ENCODE measurements at places on chromosomes 5 and 9.
A peak's percentile ranks its signal among the peaks of the same experiment; 100 is the strongest.

GRCh38 chr9:113154946-113155345 lies 4.1 kb downstream of the SLC31A2 start:
- DNase-seq = no peak

DNA sequence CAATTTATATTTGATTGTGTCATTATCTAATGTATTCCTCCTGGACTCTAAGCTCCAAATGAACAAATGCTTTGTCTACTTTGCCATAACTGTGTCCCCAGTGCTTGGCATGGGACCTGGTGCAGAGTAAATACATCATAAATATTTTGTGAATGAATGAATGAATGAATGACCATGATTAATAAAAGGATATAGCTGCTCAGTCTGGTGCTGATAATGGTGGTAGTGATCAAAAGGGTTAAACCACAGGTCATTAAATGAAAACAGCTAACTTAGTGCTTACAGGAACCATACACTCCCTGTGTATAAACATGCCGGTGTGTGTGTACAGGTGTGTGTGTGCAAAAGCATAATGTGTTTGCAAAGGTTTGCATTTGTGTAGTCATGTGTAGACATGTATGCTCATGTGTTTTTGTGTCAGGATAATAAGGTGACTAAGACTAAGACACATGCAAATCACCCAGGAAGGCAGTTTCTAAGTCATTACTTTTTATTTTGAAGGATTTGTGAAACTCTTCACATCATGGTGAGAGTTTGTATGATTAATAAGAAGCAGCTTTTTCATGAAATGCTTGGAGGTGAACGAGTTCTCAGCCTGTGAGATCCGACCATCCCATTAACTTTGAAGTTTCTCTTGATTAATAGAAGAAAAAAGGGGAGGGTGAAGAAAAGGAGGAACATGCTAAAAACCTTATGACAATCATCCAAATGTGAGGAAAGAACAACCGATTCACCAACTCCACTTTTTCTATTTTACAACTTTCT lies 24.6 kb downstream of the SPARC start:
- no peak for DNase-seq

DNA sequence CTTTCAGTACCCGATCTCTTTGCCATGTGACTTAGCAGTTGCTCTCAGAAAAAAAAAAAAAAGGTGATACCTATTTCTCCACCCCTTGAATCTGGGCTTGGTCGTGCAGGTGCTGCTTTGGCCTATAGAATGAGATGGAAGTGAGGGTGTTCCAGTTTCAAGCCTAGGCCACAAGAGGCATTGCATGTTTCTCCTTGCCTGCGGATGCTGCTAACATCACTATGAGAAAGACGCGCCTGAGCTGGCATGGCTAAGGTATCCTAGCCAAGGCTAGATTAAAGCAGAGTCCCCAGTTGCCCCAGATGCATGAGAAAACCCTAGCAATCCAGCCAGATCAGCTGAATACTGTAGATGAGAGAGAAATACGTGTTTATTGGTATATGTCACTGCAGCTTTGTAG lies 14.7 kb upstream of the CSF1R start:
- DNase-seq = no peak

- no peak for DNase-seq
Observed at GRCh38 chr9:33248606-33249005, 8.6 kb downstream of the SPINK4 start.

DNA sequence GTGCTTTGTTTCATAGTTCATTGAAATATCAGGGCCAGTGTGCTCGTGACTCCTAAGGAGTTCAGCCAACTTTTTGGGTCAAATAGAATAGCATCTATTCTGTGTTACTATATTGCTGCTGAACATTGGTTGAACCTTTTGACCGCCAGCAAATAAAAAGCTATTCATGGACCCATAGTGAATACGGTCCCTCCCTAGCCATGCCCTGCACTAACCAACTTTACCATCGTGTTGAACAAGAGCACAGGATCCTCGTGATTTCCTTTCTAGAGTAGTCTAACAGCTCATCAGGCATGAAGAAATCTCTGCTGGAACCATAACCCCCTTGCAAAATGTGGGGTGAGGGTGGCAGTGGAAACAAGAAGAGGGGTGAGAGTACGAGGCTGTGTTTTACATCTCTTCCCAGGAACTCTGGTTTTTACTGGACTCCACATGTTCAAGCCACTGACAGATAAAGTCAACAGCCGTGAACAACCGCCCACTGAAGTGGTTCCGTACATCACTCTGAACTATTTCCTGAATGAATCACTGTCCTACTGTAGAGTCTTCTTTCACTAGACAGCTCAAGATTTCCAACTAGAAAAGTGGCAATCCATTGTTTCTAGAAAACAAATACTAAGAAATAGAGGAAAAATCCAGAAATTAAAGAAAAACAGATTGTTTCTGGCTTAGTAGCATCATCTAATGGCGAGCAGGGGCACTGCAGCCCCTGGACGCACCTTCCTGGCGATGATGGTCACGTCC lies 70.1 kb upstream of the SPATA31E1 start:
- DNase-seq = no peak

- no peak for DNase-seq
Observed at GRCh38 chr9:116020801-116021200, 132.8 kb upstream of the PAPPA start.

GRCh38 chr9:31168161-31168560 lies 1216.3 kb upstream of the ACO1 start:
- DNase-seq = no peak

DNA sequence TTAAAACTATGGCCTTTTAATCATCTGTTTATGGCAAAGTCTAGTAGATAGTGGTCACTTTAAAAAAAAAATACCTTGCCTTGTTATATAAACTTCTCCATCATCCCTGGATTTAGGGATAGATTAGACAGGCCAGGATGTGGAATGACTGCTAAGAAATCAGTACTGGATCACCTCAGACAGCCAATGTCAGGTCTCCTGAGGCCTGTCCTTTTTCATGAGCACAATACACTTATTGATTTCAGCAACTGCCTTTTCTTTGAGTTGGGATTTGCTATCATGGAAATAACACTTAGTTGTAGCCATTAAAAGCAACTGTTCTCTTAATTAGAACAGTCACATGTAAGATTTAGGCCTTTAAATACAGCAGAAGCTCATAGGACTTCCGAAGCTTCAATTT lies 77.9 kb downstream of the NLN start:
- DNase-seq = no peak

DNA sequence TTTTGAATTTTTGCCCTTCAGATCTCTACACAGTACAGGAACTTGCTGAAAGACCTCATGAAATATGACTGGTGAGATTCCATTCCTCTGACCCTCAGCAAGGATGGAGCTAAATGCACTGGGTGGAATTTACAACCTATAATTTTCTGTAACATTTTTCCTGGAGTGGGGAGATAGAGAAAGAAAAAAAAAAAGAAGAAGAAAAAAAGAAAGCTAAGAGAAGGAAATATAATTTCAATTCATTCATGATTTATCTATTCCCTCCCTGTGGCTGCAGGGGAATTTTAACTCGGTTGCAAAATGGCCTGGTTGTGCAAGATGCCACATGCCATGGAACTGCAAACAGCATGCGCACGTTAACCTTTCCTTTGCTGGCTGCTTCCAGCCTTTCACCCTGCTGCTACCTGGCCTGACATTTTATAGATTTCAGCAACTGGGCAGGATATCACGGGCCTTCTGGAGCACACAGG lies 155.4 kb downstream of the FSTL4 start:
- no peak for DNase-seq

- DNase-seq = no peak
Observed at GRCh38 chr9:92146610-92147009, 31.4 kb upstream of the SPTLC1 start.

DNA sequence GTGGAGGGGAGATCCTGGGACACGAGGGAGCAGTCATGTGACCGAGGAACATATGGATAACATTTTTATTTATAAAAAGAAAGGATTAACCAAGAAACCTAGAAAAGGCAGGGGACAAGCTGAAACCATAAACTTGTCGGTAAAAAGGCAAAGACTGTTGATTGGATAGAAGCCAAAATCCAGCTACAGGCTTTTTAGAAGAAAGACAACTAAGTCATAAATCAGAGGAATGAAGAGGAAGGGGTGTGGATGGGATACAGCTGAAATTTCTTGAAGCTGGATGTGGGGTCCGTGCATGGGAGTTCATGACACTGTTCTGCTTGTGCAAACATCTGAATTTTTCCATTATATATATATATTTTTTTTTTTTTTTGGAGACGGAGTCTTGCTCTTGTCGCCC lies 110.7 kb upstream of the PHYKPL start:
- DNase-seq = no peak

- no peak for DNase-seq
Observed at GRCh38 chr5:171424726-171425125, 5.3 kb downstream of the FGF18 start.

- DNase-seq = no peak
Observed at GRCh38 chr5:84383816-84384603, 670 bp downstream of the EDIL3 start.

DNA sequence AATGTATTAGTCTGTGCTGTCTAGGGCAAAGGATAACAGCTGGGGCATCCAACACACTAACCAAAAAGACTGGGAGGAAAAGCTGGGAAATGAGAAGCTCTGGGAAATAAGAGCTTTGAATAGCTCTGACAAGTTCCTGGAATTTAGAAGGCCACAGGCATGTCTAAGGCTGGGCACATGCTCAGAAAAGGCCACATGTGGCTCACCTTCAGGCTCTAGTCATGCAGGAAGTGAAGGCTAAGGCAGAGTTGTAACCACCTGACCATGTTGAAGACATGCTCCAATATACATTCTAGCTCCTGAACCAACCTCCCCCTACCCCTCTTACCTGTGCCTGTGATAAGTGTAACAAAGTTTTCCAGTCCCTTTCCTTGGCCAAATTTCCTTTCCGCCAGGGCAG lies 31.7 kb downstream of the CLTA start:
- no peak for DNase-seq

DNA sequence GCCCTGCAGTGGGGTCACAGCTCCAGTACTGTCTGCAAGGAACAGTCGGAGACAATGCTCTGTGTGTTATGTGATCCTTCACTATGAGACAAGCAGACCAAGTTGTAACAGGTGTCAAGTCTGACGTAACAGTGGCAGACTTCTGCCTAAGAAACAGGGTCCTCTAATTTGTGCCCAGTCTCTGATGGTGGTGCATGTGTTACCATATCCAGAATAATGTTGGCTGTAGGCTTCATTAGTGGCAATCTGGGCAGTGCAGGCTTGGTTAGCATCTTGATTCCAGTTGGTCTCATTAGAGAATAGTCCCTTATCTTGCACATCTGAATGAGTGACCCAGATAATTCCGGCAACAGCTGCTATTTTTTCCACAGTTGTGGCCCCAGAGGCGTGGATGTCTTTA lies 33.8 kb downstream of the ZNF131 start:
- no peak for DNase-seq

GRCh38 chr9:129874261-129875101 lies 39.2 kb downstream of the USP20 start:
- DNase-seq = no peak

DNA sequence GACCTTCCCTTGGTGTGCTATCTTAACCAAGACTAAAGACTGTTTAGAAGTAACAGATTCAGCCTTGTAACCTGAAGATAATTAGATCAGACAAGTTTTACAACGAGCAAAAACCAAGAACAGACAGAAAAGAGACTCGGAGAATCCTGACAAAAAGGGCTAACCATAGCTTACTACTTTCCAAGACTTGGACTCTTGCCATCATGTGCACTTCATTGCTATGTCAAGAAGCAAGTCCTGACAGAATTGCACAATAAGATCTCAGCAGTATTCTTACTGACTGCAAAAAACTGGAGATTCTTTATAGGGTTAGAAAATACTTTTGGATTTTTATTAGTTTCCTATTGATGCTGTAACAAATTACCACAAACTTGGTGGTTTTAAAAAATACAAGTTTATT lies 1539.0 kb upstream of the NUDT12 start:
- no peak for DNase-seq

DNA sequence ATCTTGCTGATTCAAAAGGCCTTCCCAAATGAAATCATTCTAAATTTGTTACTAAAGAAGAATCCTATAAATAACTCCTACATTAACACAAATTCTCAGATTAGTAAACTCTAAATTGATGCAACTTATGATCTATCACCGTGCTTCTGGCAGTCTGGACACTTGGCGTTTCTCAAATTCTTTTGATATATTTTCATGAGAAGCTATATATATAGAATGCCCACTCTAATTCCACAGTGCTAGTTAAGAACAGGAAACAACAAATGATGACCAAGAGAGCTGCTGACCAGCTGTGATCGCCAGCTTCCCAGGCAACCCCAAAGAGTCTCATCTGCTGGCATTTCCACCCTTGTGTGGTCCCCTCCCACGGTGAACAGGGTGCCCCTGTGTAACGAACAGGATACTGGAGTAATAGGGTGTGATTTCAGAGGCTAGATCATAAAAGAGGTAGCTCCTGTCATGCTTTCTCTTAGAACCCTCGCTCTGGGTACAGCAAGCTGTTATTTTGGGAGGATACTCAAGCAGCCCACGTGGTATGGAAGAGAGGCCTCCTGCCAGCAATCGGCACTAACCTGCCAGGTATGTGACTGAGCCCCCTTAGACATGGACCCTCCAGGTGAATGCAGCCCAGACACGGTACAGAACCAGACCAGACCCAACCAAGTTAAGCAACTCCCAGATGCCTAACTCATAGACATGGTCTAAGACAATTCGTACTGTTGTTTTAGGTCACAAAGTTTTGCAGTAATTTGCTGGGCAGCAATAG lies 64.7 kb downstream of the CDC14B start:
- no peak for DNase-seq

DNA sequence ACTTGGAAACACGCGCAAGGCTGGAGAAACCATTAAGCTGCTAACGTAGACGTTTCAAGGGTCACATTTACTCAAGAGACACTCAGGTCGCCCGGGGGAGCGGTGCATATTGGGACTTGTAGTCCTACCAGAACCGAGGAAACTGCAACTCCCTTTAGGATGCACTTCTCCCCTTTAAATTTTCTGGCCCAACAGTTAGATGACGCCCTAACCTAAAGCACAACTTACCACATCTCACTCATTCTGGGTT lies 384 bp upstream of the DMXL1 start:
- peak; percentile 63 for DNase-seq
